ENCODE measurements at places on chromosomes 2 and 18. TPM values are rescaled to one million over a fixed set of nuclear protein-coding genes. Genes with fewer than 3 reads are reported as not detected.
A peak's percentile ranks its signal among the peaks of the same experiment; 100 is the strongest.

GRCh38 chr2:74925361-74925786 lies 33.1 kb upstream of the POLE4 start:
- no peak overlapping the region for H3K4me3 ChIP-seq
- H3K36me3 ChIP-seq, result peaks cover 17% of the 10 kb centered on the region
- no peak for DNase-seq
- no peak overlapping the region for H3K27ac ChIP-seq

- H3K27me3 ChIP-seq, result peaks cover 13% of the 10 kb centered on the region
- no peak for DNase-seq
- H3K4me1 ChIP-seq, result peaks cover 12% of the 10 kb centered on the region
- H3K36me3 ChIP-seq, result no peaks in the 10 kb centered on the region
- H3K4me3 ChIP-seq, result no peak overlapping the region
- no peak overlapping the region for H3K27ac ChIP-seq
Observed at GRCh38 chr2:218035463-218036100, 32.8 kb upstream of the TNS1 start.

- H3K27ac ChIP-seq, result no peak overlapping the region
- peaks cover 2% of the 10 kb centered on the region for H3K27me3 ChIP-seq
- no peak overlapping the region for H3K4me3 ChIP-seq
- no peak for DNase-seq
Observed at GRCh38 chr2:175786471-175787124, 215.5 kb downstream of the LNPK start.

DNA sequence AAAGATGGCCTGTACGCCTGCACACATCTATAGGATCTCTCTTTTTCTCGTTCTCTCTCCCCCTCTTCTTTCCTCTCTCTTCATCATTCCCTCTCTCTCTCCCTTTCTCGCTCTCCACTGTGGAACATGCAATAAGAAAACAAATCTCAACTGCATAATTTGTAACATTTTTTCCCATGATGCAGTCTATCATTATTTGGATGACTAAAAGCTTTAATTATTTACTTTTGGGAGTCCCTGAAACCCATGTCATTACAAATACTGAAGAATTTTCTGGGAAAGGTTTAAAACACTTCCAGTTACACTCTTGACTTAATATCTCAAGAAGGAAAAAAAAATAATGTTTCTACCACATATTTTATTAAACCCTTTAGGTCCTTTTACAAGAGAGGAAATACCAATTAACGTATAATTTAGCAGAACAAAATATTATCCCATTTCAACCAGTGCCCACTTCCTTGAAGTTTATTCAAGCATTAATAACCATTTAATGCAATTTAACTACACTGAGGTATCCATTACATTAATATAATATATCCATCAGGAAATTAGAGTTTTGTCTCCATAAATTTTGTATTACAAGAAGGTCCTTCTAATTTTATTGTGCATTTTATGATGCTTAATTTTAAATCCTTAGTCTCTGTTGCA lies 1615.2 kb upstream of the ACVR2A start:
- no peak for DNase-seq

DNA sequence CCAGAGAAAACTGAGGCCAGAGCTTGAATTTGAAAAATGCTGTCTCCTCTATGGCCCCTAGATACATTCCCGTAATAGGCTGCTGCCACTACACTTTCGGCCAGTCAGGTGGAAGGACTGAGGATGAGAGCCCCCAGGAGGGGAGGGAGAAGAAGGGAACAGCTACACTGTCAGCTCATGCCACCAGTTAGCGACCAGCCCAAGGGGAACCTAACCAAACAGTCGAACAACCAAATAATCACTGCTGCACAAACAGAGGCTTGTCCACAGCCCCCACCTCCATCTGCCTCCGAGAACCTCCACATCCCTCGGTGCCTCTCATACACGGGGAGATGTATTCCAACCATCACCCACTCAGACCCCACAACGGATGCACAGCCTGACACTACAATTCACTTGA lies 7.3 kb downstream of the ZNF516 start:
- peak overlapping the region; percentile 85 for H3K27ac ChIP-seq
- H3K4me1 ChIP-seq, result peaks cover 60% of the 10 kb centered on the region
- peak overlapping the region; percentile 98 for H3K4me3 ChIP-seq
- no peak for DNase-seq
- peaks cover 1% of the 10 kb centered on the region for H3K27me3 ChIP-seq
- peaks cover 11% of the 10 kb centered on the region for H3K36me3 ChIP-seq

DNA sequence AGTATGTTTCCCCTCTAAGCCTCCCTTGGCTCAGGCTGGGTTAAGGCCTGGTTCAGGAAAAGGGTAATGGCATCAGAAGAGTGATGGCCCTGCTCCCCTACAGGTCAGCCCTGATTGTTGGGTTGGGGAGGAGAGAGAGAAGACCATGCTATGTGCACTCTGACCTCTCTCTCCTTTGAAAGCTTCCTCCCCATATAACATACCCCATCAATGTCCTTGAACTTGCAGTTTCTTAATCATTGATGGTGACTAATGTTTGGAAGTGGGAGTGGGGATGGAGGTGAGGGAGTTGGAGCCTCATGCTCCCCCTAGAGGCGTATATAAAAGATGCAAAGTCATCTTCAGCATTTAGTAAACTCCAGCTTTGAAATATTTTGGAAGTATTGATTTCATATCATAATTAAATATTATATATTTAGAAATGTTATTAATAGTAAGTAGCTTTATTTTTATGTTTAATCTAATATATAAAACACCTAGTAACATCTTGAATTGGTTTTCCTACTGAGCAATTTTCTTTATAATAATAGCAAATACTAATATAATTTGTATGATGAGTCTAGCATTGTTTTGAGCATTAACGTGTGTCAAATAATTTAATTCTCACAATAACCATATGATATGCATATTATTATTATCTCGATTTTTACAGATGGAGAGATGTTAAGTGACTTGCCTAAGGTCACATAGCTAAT lies 8.8 kb downstream of the PLCL1 start:
- peak; percentile 41 for DNase-seq
- no peak overlapping the region for H3K4me3 ChIP-seq
- H3K4me1 ChIP-seq, result no peaks in the 10 kb centered on the region

DNA sequence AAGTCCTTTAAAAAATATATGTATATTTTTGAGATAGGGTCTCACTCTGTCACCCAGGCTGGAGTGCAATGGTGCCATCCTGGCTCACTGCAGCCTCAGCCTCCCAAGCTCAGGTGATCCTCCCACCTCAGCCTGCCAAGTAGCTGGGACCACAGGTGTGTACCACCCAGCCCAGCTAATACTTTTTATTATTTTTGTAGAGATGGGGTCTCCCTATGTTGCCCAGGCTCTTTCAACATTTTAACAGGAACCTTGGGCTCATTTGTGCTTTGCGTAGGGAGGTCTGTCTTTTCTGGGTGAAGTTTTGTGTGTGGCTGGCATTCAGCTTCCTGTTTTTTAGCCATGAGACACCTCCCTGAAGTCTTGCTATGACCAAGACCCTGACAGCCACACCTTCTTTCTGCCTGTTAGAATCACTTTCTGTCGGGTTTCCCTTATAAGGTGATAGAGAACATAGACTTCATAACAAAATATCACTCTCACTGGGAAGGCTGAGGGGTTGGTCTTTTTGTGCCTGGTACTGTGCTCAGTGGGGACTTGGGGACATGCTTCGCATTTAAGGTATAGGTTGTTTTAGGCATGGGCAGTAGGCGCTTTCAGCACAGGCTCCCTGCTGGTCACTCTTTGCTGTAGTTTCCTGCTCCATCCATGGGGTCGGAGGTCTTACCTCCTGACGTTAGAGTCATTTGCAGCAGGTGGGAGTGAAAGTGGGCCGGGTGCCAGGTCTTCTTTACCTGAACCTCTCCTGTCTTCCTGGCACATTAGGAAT lies 3.4 kb downstream of the RAB31 start:
- H3K4me1 ChIP-seq, result peaks cover 62% of the 10 kb centered on the region
- H3K36me3 ChIP-seq, result peaks cover 29% of the 10 kb centered on the region
- no peak overlapping the region for H3K4me3 ChIP-seq
- no peaks in the 10 kb centered on the region for H3K27me3 ChIP-seq

DNA sequence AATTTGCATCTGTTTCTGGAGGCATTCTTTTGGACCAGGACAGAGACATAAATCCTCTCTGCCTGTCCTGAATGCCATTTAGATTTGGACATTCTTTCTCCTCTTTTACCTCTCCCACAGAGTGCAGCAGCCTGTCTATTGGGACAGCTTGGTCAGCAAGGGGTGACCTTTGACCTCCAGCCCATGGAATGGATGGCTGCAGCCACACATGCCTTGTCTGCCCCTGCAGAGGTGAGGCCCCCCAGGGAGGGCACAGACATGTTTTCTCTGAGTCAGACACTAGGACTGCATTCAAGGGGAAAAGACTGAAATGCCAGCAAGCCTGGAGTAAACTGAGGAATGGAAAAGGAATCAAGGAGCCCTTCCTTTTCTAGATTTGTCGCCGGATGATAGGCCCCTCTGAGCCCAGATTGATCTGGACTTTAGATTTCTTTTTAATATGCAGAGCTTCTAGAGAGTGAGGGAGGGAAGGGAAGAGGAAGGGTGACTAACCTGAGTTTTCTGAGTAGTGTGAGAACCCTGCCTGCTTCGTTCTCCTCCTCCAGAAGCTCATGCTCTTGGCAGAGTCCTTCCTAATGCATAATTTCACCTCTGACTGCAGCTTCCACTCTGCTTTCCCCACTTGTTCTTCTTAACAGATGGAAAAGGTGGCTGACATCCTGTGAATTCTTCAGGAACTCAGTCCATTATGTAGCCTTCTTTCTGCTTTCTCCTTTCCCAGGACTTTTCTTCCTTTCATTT lies 16.1 kb upstream of the TTLL4 start:
- no peak overlapping the region for H3K4me3 ChIP-seq
- peaks cover 33% of the 10 kb centered on the region for H3K4me1 ChIP-seq
- H3K27me3 ChIP-seq, result no peaks in the 10 kb centered on the region

GRCh38 chr2:72929010-72929409 lies 11.7 kb downstream of the EMX1 start:
- H3K4me3 ChIP-seq, result no peak overlapping the region
- no peak for DNase-seq
- no peaks in the 10 kb centered on the region for H3K4me1 ChIP-seq
- no peak overlapping the region for H3K27ac ChIP-seq
- H3K27me3 ChIP-seq, result peaks cover 20% of the 10 kb centered on the region
- no peaks in the 10 kb centered on the region for H3K36me3 ChIP-seq

- H3K4me3 ChIP-seq, result no peak overlapping the region
- DNase-seq, result no peak
- peaks cover 40% of the 10 kb centered on the region for H3K36me3 ChIP-seq
- no peaks in the 10 kb centered on the region for H3K27me3 ChIP-seq
Observed at GRCh38 chr2:144481666-144482065, 38.3 kb downstream of the ZEB2 start.

GRCh38 chr2:119308793-119309330 lies 57.8 kb downstream of the C2orf76 start:
- no peak for DNase-seq
- H3K4me3 ChIP-seq, result no peak overlapping the region
- no peaks in the 10 kb centered on the region for H3K36me3 ChIP-seq
- no peak overlapping the region for H3K27ac ChIP-seq
- no peaks in the 10 kb centered on the region for H3K27me3 ChIP-seq

DNA sequence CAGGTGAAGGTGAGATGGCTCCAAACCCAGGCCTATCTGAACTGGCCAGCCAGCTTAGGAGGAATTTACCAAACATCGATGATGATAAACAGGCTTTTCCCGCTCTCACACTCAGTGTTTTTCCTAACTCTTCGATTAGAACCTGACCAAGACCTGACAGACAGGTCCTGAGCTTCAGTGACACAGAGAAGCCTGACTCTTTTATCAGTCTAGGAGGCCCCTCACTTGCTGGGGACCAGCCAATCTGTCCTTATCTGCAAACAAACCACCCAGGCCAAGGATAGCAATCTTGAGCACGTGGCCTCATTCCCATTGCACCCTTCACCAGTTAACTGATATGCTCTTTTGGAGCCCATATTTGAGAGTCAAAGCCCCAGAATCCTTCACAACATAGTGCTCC lies 1.9 kb upstream of the ITSN2 start:
- H3K4me1 ChIP-seq, result peaks cover 20% of the 10 kb centered on the region
- H3K36me3 ChIP-seq, result peaks cover 1% of the 10 kb centered on the region
- no peak overlapping the region for H3K27ac ChIP-seq
- no peak overlapping the region for H3K4me3 ChIP-seq
- H3K27me3 ChIP-seq, result peaks cover 2% of the 10 kb centered on the region

DNA sequence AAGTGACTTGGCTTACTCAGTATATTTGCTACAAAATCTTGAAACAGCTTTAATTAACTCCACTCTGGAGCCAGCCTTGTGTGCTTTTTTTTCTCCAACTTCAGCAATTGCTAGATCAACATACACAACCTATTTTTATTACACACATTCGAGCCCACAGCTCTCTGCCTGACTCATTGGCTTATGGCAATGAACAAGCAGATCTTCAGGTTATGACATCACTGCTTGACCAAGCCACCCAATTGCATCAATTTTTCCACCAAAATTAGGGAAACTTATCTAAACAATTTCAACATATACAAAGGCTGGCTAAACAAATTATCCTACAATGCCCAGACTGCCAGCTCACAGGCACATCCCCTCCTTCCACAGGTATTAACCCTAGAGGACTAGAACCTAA lies 39.6 kb upstream of the PDK1 start:
- H3K36me3 ChIP-seq, result peaks cover 26% of the 10 kb centered on the region
- no peak overlapping the region for H3K4me3 ChIP-seq
- H3K4me1 ChIP-seq, result peaks cover 13% of the 10 kb centered on the region
- peak overlapping the region; percentile 32 for H3K27ac ChIP-seq
- peak; percentile 77 for DNase-seq

DNA sequence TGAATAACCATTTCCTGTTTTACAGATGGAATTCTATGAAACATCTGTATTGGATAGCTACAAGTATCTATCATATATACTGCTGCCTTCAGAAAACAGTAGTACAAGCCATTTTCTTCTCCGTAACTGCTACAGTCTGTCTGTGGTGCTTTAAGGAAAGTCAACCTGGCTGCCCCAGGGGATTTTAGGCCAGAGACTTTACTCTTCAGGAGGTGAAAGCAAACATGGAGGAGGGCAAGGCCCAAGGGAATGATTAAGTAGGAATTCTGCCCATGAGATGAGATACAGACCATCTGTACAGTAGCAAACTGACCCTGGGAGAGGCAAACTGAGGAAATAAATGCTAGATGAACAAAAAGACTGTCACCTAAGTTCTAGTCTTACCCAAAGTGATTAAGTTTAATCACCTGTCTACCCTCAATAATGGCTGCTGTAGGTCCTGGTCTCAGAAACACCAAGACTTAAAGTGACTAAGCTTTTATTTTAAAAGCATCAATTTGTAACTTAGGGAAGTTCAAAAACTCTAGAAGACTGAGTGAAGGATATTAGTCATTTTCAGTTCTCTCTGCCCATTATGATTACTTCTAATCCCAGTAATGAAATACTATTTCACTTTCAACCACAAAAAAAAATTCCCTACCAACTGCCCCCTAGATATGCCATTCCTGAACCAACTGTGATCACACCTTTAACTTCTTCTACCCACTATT lies 14.8 kb downstream of the MBD2 start:
- DNase-seq, result no peak
- peak overlapping the region; percentile 61 for H3K4me3 ChIP-seq
- no peaks in the 10 kb centered on the region for H3K27me3 ChIP-seq
- peaks cover 6% of the 10 kb centered on the region for H3K36me3 ChIP-seq
- peaks cover 52% of the 10 kb centered on the region for H3K4me1 ChIP-seq

Gene TRIB2
- total RNA-seq, result 21.8 TPM

Gene CYP27A1
- 0.27 TPM for total RNA-seq

Gene IL36G
- total RNA-seq, result not detected

Gene ARHGEF33
- total RNA-seq, result 0.05 TPM

Gene FOXI3
- total RNA-seq, result not detected

Gene C2orf15
- not detected for total RNA-seq

Gene CNDP1
- not detected for total RNA-seq

Gene CD8B2
- total RNA-seq, result not detected

Gene POTEJ
- total RNA-seq, result not detected

Gene SPATA3
- not detected for total RNA-seq

Gene AFG3L2
- total RNA-seq, result 45.6 TPM

Gene CCDC121
- 0.72 TPM for total RNA-seq

Gene FAM98A
- total RNA-seq, result 165 TPM

Measured in HFFc6 (cell line).